ENCODE measurements at places on chromosomes 1 and 21.

- DNase-seq, result no peak
Observed at GRCh38 chr1:235275223-235275622, 52.8 kb downstream of the ARID4B start.

DNA sequence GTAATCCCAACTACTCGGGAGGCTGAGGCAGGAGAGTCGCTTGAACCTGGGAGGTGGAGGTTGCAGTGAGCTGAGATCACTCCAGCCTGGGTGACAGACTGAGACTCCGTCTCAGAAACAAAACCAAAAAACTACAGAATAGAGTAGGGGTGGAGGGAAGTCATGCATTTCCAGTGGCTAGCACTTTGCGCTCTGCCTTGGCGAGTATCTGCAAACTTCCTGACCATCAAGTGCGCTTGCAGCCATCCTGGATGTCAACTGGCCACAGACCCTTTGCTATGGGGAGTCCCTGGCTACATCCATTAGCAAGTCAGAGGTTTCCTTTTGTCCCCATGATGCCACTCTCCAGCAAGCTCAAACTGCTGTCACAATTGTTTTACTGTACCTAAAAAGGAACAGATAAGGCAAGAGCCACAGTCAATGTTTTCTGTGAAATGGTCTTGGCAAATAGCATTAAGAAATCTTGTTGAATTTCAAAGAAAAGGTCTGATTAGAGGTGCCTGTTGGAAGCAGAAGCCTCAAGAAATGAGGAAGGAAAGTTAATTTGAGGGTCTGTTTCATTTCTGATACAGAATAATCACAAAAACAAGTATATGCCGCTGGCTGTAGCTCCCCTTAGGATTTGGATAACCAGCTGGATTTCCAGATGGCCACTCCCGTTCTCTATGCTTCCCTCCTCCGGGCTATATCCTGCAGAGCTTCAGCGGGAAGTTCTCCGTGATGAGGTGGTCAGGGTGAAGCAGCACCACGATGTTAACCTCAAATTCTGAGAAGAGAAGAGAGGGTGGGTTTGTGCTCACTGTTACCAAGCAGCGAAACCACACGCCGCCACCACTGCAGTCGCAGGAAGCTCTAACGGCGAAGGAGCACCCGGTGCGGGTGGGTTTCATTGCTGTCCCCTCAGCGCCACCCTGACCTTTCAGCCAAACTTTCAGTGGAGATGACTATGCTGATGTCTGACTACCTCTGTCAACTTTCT lies 42.0 kb downstream of the VPS26C start:
- DNase-seq, result no peak

- DNase-seq, result no peak
Observed at GRCh38 chr1:158434741-158435140, 8.7 kb upstream of the OR10K2 start.

DNA sequence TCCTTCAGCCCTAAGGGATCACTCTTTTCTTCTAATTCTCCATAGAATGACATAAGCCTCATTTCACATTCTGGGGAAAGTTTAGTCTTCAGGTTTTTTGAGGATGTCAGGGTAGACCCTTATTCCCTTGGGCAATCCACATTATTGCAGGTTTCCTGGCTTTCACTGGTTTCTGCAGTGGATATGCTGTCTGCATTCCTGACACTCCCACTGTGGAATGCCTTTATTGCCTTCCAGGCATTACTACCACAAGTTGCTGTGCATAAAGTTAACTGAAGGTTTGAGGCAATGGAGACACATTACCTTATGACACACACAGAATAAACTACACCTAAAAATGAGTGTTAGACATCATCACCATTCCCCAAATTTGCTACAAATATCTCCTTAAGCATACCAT lies 12.7 kb downstream of the FASLG start:
- DNase-seq, result no peak

DNA sequence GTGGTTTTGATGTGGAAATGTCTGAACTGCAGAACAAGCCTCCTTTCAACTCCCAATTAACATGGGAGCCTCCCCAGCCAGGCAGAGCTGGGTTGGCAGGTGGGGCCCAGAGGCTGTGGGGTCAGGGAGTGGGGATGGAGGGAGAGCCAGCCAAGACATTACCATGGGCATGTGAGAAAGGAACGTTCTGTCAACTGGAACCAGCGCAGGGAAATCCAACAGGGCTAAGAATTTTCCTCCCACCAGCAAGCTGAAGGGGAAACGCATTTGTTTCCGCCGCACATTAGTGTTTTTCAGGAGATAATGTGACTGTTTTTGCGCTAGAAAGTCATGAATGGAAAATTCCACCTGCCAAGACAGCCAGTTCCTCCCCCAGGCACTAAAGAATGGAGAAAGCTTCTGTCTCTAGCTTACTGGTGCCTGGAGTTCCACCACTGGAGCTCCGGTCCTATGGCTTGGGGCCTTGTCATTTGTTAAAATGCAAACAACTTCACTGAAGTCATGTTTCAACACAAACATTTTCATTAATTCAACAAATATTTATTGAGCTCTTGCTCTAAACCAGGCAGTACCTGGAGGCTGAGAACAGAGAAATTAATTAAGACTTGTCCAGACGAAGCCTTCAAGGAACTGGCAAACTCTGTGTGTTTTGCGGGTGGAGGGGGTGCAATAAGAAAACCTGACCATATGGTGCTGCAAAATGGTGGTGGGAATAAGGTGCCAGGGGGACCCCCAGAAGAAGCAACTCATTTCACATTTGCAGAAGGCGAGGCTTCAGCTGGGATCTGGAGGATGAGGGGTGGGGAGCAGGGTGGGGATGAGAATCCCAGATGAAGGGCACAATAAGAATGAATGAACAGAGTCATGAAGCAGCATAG lies 305.1 kb downstream of the MATN1 start:
- DNase-seq, result no peak

GRCh38 chr1:205084360-205084759 lies at the start of gene TMEM81:
TSS of gene TMEM81 (minus strand) at chr1:205084460. CDS start at chr1:205084320, 140 bp downstream.
- DNase-seq, result no peak
